MG63 (cell line): ENCODE measurements at places on chromosomes 1 and 21. TPM values are rescaled to one million over a fixed set of nuclear protein-coding genes. Genes with fewer than 3 reads are reported as not detected.

The REN gene
- not detected in 2 replicates for total RNA-seq

The ACTA1 gene
- not detected in 2 replicates for total RNA-seq

The C1orf35 gene
- total RNA-seq: 38.6 and 39.0 TPM in 2 replicates

The HSPA6 gene
- total RNA-seq: 1.1 and 1.9 TPM in 2 replicates

The PIGR gene
- not detected in 2 replicates for total RNA-seq

The FAM163A gene
- not detected in 2 replicates for total RNA-seq

The CYP4Z1 gene
- total RNA-seq: not detected in 2 replicates
